Stimulated activated CD4-positive, alpha-beta T cell treated with anti-CD3 and anti-CD28 coated beads, Interleukin-15, amount 100 ng/mL, for 24 hours (primary cell): ENCODE measurements at places on chromosomes 4 and X.

DNA sequence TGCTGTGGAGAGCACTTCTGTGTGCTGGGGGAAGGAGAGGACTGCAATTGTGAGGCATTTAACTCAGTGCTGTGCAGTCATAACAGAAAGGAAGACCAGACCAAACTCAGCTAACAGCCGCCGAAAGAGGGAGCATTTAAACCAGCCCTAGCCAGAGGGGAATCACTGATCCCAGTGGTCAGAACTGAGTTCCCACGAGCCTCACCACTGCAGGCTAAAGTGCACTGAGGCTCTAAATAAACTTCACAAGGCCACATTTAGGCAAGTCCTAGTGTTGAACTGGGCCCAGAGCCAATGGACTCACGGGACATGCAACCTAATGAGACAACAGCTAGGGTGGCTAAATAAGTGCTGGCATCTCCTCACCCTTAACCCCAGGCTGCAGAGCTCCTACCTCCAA is 20.4 kb downstream of the IQCM start:
- no peak for DNase-seq

DNA sequence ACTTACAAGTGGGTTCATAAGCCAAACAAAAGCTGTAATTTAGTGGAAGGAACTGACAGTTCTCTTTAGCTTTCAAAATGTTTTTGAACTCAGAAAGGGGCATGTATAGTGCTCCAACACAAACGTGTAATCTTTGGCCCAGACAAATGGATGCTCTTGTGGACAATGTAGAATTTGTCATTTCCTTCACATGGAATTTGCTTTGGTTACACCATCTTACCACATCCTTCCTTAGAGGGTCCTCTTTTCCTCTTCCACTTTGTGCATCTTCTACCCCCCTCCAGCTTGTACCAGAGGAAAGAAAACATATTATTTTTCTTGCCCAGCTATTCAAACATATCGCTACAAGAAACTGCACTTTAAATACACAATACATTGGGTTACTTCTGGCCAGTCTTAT is 42.4 kb downstream of the MEPE start:
- DNase-seq: no peak

GRCh38 chr4:159341522-159341921 is 238.6 kb downstream of the RAPGEF2 start:
- no peak for DNase-seq

DNA sequence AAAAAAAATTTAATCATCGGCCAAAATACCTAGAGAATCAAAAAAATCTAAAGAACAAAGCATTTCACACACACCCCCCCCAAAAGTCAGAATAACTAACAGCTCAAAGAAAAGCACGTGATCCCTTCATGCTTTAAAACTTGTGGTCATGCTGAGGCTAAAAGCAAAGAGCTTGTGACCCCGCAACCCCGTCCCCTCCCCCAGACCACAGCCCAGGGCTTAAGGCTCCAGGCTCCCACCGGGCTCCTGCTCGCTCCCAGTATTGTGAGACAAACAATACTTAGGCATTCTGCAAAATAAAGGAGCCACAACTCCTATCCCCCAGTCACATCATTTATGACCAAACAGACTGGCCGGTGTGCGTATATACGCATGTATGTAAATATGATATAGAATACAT is 62.1 kb upstream of the CCDC160 start:
- DNase-seq: no peak

- no peak for DNase-seq
Observed at GRCh38 chr4:141346144-141346543, 125.4 kb downstream of the ZNF330 start.

DNA sequence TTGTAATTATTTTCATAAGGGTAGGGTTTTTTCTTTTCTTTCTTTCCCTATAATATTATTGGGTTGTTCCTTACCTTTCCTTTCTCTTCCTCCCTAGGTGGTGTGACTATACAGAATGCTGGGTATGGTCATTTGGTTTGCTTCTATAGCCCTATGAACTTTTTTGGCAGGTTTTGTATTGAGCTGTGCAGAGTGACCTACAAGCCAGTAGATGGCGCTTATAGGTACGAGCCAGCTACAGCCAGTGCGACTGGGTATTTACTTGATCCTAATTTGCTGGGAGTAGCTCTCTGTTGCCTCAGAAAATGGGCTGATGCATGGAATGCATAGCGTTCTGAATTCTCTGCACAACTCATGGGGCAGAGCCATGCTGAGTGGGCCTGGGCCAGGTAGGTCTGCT is 423.3 kb downstream of the MAGEE1 start:
- DNase-seq: no peak

DNA sequence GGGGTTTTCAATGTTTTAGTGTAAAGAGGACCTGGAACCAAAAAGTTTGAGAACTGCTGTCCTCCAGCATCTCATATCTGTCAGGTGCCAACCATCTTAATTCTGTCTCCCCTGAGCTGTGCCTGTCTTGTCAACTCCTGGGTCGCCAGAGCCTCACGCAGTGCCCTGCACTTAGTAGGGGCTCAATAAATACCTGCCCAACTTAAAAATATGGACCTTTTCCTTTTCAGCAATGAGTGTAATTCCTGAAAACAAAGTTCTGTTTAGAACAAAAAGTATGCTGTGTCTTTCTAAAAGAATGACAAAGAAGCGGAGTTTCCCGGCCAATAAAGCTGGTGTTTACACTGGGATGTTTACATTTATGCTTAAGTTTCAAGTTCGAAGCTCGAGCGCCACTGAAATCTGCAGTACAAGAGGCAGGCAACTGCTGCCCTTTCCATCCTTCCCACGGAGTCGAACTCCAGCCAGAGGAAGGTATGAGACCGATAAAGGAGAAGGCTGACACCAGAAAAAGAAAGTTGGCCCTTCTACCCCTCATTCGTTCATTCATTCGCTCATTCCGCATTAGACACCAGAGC is 1.1 kb upstream of the HTATSF1 start:
- no peak for DNase-seq

GRCh38 chr4:94533405-94534223 is 81.9 kb downstream of the PDLIM5 start:
- DNase-seq: no peak

- DNase-seq: no peak
Observed at GRCh38 chr4:171639540-171639939, 173.7 kb upstream of the GALNTL6 start.

DNA sequence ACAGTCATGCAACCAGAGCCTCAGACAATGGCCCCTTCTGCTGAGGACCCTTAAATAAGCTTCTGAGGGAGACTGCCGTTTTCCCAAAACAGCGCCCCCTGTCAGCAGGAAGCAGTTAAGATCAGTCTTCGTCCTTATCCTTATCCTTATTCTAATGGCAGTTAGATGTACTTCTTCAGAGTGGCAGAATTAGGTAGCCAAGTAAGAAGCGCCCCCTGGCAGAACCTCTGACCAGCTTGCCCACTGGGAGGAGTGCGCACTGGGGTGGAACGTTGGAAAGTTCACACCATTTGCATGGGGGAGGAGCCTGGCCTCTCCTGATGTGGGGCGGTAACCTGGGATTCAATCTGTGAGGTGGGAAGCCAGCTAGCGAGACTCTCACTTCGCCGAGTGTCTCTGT is 133.6 kb upstream of the QRFPR start:
- no peak for DNase-seq
